Activated CD4-positive, alpha-beta T cell treated with anti-CD3 and anti-CD28 coated beads, Interleukin-2, amount 50 U/mL, for 1 hour (primary cell): ENCODE measurements at places on chromosomes 6 and 20.

DNA sequence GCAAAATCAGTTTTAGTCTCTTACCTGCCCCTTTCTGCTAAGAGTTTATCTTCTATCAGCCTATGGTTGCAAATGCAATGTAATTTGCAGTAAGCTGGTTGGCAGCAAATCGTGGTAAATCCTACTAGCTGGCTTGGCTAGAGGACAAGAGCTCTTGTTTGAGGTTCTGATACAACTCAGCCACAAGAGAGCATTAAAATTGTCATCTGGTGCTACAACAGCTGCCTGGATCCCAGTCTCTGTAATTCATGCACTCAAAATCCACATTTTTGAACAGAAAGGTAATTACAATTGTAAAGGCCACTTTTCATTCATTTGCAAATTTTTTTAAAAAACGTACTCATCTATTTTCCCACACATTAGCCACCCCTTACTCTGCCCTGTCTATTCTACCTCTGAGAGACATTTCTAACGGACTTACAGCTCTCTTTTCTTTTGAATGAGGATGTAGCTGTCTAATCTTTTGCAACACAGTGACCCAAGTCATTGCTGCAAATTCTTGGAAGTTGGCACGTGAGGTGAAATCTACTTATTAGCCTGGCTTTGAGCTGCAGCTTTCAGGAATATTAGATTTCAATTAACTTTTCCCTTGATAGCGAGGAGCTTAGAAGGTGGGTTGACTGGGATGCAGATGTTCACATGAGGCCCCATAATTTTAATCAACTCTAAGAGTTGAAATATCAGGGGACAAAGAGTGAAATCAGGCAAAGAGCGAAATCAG is 54.0 kb upstream of the FAM184A start:
- no peak for DNase-seq

DNA sequence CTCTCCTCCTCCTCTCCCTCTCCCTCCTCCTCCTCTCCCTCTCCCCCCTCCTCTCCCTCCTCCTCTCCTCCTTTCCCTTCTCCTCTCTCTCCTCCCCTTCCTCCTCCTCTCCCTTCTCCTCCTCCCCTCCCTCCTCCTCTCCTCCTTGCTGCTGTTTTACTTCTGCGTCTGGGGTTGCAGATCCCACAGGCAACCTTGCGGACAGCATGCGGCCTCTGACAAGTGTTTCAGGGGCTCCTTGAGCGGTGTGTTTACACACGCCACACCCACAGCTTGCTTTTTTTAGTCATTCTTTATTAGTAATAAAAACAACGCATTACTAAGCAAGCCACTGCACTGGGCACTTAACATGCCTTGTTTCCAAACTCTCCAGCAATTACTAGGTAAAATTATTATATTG is 81.9 kb downstream of the TFAP2C start:
- no peak for DNase-seq

DNA sequence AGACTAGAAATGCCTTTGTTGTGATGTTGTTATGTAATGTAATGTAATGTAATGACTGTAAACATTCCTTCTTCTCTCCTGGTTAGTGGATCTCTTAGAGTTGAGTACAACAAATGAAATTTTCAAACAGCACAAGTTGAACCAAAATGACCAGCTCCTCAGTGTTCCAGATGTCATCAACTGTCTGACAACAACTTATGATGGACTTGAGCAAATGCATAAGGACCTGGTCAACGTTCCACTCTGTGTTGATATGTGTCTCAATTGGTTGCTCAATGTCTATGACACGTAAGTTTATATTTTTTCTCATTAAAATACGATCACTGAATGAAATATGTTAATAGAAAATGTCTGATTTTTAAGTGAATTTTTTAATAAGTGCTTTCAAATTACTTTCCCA is 496.7 kb downstream of the UTRN start:
- no peak for DNase-seq

GRCh38 chr20:58482416-58482815 is 32.8 kb downstream of the APCDD1L start:
- DNase-seq = no peak

- no peak for DNase-seq
These were observed 136.1 kb upstream of the FAM83B start for GRCh38 chr6:54710456-54710855.

- peak; percentile 60 for DNase-seq
These were observed 11.5 kb downstream of the ITPR3 start for GRCh38 chr6:33632558-33633039.

- no peak for DNase-seq
These were observed 243.6 kb downstream of the CLIC5 start for GRCh38 chr6:45772051-45772450.

DNA sequence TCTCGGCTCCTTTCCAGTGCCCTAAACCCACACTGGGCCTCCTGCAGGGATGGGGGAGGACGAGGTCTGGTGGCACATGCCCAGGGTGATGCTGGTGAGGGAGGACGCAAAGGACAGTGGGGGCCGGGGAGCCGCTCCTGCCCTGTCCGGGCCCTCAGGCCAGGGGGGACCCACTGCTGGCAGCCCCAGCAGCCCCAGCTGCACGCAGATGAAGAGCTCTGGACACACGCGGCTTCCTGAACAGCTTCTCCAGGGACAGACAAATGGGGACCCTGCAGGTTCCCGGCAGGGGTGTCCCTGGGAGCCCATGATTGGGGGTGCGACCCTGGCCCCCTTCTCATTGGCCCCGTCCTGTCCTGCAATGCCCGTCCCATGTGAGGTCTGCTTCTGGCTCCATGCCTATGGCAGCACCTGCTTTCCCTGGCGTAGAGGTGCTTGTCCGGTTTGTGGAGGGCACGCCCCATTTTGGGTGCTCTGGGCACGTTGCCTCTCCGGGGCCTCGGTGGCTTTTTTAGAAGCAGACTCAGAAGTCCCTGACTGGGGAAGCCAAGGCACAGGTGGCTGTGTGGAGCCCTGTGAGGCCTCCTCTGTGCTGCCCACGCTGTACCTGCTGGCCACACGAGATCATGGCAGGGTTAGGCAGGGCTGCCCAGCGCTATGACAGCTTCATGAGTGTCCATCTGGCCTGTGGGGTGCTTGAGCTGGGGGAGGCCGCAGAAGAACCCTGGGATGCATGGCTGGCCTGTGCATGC is 15.4 kb upstream of the TNFRSF6B start:
- no peak for DNase-seq

DNA sequence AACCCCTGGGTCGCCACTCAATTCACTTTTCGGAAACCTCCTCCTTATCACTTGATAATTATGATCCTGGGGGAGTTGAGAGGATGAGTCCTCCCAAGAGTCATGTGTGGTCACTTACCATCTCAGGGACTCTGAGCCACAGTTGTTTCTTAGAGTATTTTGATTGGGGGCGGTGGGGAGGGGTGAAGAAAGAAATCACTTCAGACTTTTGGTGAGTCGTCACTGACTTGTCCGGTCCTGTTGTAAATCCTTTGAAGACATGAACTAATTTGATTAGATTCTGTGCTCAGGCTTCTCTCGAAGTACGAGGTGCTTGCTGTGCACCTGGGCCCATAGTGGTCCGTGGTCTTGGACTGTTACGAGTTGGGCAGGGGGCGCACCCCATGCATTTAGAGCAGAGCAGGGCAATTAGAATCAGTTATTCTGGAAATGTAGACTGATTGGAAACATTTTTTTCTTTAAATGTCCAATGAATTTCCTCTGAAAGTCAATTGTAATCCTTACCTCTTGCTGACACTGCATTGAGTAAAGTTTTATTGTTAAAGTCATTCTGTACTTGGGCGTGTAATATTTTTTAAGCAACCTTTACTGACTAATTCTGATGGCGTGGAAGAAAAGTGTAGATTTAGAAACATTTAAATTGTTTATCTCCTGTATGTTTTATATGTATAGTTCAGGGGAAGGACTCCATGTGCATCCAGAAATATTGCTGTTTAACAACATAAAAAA is 173.4 kb downstream of the SLC16A10 start:
- no peak for DNase-seq

- DNase-seq = no peak
These were observed 620 bp downstream of the TJAP1 start for GRCh38 chr6:43478008-43478372.

- no peak for DNase-seq
These were observed 10.5 kb downstream of the CRISP3 start for GRCh38 chr6:49733680-49734079.

GRCh38 chr6:7261032-7261841 is 51.8 kb downstream of the SSR1 start:
- peak; percentile 18 for DNase-seq

DNA sequence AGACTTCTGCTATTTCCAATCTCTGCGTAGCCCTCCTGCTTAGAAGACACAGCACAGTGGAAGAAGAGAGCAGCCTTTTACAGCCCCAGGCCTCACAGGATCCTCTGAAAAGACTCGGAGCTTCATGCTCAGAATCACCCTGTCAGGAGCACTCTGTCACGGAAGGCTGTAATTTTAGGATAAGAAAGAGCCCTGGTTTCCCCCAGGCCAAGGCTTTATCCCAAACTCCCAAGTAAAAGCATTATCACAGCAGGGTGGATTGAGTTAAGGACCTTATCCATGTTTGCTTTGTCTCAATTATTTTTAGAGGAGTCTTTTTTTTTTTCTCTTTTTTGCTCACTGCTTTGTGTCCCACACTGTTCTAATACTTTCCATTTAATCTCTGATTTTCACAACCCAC is 39.2 kb downstream of the ANKS1A start:
- DNase-seq = no peak

DNA sequence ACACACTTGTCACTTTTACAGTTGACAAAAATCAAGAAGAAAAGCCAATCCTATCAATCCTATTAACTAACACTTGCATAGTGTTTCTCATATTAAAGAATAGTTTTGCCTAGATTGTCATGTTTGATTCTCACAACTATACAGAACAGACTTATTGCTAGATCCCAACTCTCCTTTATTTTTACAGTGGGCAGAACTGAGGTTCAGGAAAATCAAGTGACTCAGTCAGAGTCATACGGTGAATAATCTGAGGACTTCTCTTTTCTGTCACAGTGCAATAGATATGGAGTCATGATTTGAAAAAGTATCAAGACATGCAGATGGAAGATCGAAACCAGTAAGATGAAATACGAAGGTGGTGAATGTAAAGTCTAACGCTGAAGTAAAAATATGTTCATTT is 195.1 kb upstream of the CITED2 start:
- no peak for DNase-seq

DNA sequence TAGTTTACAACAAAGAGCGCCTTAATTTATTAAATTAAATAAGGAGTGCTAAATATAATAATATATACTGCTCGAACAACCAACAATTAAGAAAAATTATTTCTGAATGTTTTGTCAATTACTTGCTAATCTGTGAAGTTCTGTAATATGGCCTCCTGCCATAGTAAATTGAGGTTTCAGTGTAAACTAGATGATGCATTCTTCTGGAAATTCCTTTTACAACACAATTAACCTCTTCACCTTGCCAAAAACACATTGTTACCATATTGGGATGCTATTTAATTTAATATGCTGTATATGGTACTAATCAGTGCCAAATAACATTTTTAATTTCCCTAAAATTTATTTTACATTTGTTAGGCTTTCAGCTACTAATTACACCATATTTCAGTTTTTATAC is 808.4 kb upstream of the CITED2 start:
- no peak for DNase-seq

- DNase-seq = no peak
These were observed 39.0 kb upstream of the IFNGR1 start for GRCh38 chr6:137258170-137258569.

DNA sequence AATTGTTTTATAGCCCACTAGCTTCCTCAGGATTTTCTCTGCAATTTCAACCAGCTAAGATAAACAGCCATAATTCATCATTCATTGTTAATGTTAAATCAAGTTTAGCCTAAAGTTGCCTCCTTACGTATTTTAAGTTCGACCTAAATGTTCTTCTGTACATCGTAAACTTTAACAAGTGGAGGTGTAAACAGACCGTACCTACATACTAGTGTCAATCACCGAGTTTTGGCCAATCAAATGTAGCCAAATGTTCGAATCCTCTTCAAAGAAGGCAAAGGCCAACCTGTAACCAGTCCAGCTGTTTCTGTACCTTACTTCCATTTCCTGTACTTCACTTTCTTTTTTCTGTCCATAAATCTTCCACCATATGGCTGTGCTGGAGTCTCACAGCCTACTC is 13.5 kb downstream of the MBOAT1 start:
- DNase-seq = no peak

- DNase-seq = no peak
These were observed 98.2 kb downstream of the SMOC2 start for GRCh38 chr6:168538892-168539811.

DNA sequence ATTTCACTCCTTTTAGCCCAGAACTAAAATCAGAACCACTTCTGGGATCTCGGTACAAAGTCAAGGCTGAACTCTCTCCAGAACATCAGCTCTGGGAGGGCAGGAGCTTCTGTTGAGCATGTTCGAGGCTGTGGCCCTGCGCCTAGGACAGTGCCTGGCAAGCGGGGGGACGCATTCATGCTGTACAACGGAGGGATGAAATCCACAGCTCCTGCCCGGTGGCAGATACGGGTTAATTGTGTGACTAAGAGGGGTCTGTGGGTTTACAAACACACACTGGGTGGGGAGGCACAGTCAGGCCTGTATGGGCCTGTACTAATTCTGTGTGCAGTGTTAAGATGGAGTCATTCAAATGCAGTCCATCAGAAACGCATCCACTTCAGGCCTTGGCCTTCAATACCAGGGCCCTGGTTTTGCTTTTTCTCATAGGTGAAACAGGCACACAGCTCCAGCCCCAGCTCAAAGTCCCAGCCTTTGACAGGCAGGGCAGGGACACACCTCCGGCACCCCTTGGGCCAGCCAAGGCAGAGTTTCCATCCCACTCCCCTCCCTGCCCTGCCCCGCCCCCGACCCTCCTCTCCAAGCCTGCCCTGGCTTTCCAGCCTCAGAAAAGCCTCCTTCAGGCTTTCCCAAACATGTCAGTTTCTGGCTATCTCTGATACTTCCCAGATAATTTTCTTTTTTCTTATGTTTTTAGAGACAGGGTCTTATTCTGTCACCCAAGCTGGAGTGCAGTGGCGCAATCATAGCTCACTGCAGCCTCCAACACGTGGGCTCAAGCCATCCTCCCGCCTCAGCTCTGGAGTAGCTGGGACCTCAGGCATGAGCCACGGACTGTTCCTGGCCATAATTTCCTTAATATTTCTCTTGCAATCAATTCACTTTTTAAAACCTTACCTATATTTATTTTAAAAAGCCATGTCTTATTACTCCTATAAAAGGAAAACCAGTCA is 109.8 kb downstream of the SULF2 start:
- no peak for DNase-seq

- DNase-seq = no peak
These were observed 13.0 kb downstream of the SLC35F1 start for GRCh38 chr6:117919775-117920729.

DNA sequence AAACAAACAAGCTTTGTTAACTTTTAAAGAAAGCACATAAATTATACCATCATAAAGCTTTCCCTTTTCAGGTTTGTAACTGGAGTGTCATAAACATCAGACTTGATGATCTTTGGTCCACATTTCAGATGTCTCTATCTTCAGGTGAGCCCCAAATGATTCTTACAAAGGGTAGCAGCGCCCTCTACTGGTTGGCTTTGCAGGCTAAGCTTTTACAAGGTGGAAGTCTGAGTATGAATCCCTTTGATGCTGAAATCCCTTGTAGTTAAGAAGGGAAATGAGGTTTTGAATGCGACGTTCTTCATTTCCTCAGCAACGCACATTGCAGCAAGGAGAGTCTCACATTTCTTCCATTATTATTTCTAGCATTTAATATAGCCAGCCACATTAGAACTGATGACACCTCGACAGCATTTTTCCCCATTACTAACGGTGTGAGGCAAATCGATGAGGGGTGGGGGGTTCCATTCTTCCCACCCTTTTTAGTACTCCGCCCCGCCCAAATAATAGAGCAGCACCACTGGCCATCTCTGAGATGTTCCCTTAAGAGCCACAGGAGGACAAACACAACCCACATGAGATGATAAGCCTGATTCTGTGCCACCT is 126.3 kb upstream of the NT5E start:
- DNase-seq = peak; percentile 56

- no peak for DNase-seq
These were observed at the start of gene PDYN for GRCh38 chr20:1993986-1994385. Gene PDYN (minus strand): TSS chr20:1994058. CDS start chr20:1983084, 10,974 bp downstream.
